Left forelimb (tissue), 1 donor: ENCODE measurements at places on chromosomes 3 and 15.

GRCh38 chr15:73921254-73921925 is 4.9 kb upstream of the LOXL1 start:
- DNase-seq = no peak

DNA sequence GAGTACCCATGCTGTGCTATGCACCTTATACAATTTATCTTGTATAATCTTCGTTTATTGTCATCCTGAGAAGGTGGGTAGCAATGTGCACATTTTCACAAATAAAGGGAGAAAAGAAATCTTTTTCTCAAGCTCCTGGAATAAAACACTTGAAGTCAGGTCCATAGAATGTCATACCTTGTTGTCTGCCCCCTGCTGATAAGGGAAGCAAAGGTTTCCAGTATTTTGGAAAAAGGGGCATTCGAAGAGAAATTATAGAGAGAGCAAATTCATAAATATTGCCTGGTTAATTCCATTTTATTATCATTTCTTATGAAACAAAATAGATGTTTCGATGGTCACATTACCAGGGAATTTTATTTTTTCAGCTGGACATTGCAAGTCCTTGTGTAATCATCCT is 277.8 kb downstream of the RAP2B start:
- DNase-seq = no peak

DNA sequence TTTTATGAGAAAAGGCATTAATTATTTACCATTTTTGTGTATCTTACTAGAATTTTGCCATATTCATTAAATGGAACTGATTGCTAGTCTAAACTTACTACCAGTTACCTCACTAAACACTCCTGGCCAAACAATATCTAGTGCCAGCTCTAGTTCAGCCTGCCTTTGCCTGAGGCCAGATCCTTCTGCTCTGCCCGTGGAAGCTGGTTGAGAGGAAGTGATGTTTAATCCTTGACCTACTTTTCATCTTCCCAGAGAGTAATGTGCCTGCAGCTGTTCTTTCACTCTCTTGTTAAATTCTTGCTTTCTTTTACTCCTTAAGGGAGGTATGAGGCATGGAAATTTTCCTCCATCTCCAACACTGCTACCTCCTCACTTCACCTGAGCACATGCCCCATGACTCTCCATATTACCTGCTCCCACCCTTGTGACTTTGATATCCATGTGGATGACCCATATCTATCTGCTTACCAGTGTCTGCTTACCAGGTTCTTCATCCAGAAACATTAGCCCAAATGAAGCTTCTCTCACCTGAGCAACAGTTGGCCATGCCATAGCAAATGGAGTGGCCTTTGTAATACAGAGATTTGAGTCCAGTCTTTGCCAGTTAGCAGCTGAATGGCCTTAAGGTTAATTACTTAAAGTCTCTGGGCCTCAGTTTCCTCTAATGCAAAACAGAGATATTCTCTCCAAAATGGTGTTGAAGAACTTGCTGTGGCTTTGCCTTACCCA is 53.4 kb downstream of the UBE2E1 start:
- DNase-seq = no peak

DNA sequence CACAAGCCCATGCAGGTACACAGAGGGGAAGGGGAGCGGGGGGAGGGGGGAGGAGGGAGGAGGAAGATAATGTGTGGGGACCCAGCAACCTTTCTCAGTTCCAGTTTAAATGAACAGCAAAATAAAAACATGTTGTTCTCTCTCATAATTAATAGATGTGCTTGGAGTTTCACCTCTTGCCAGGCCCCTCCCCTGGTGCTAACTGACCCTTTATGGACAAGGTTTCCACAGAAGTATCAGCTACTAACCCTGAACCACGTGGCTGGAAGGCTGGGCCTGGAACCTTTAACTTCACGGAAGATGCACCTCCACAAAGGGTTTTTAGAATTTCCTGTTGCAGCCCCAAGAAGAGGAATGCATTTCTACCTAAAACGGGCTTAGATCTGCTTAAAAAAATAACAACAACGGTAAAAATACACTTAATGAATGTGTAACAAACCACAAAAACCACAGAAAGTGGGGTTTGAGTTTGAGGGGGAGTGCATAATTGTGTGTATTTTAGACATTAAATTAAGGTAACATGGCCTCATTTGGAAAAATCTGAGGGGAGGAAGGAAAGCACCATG is 14.8 kb upstream of the SMAD3 start:
- no peak for DNase-seq

- DNase-seq = no peak
Measured at GRCh38 chr3:107142171-107142570, 235.1 kb upstream of the CCDC54 start.

DNA sequence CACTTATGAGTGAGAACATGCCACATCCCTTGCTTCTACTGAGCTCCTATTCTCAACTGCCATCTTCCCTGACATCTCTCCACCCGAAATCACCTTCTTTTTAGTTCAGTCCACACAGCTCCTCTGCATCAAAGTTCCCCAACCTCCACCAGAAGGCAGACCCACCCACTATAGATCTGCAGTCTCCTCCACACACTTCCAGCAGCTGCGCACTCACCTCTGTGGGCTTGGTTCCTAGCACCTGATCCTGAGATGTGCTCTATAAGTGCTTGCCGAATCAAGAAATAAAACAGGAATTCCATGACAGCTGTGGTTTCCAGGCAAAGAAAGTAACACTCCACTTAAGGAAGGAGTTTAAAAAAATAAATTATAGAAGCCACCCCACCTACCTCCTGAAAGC is 85.4 kb downstream of the TRANK1 start:
- DNase-seq = no peak

GRCh38 chr3:34676436-34676835 is 878.0 kb downstream of the PDCD6IP start:
- DNase-seq = no peak

DNA sequence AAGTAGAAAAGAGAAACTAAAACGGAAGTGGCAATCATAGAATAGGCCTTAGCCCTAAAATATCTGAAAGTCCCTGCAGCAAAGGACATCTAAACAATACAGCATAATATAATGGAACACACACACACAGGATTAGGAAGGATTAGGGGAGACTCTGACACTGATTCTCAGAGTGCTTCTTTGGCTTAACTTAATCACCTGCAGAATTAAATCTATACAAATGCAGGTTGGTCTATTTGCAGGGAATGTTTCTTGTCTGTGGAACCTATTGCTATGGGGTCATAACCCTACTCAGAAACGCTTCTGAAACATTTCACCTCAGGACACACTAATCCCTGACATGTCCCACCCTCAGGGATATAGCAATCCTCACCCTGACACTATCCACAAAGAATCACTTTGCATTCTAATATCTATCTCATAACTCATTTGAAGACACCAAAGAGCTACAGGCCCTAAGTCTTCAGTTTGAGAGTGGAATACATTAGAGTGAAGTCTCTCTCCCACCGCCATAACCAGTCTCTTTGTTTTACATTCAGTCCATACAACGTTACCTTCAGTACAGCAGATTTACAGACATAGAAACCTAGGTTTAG is 1041.2 kb downstream of the TUSC7 start:
- DNase-seq = no peak

DNA sequence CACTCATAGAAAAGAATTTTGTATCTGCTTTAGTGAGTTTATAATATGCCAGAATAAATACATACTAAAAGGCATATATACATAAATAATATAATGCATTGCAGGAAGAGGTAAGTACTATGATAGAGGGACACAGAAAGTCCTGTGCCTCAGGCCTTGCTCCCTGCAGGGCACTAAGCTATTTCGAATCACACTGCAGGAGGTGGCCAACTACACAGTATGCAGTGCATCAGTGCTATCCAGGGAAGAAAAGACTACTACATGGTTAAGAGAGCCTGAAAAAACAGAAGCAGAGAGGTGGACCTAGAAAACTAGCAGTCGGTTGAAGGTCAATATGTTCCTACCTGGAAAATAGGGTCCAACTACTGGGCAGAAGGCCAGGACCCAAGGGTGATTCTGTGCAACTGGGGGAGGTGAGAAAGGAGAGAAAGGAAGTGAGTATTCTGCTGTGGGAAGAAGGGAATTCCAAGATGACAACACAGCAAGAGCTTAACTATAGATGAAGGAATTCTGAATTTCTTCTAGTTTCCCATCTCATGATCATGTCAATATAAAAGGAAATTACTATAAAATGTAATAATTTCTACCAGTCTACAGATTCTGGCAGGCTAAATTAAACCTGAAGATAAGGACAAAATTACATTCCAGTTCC is 218.0 kb downstream of the ZBTB20 start:
- DNase-seq = no peak

- DNase-seq = no peak
Measured at GRCh38 chr15:89068325-89068784, 19.9 kb upstream of the ABHD2 start.

DNA sequence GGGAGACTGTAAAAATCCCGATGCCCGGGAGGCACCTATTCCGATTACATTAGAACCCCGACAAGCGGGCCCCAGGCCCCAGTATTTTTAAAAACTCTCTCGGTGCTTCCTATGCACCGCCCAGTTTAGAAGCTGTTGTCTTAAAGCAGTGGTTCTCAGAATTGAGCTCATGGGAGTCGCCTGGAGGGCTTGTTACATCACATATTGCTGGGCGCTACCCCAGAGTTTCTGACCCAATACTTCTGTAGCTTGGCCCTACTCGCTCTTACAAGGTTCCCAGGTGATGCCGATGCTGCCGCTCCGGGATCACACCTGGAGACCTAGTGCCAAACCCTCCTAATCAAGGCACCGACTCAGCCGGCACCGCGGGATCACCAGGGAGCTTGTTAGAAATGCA is 35.2 kb downstream of the CPN2 start:
- DNase-seq = no peak

DNA sequence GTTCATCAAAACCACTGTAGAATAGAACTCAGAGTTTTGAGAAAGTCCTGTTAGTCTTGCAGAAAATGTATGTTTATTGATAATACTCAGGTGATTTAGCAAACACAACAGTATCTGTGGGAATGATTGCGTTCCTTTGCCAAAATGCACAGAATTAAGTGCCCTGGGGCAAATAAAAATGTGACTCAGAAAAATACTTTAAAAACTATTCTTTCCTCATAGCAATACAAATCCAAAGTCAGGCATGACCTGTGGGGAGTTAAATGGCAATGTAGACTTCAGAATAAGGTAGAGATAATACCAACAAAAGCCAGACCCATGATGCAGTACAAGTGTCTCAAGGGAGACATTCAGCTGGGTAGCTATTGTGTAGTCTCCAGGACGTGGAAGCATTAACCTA is 72.3 kb upstream of the SNTN start:
- DNase-seq = no peak

- DNase-seq = no peak
Measured at GRCh38 chr3:149532489-149533180, 58.1 kb downstream of the TM4SF4 start.

GRCh38 chr3:149588909-149589308 is 68.9 kb downstream of the WWTR1 start:
- DNase-seq = no peak

DNA sequence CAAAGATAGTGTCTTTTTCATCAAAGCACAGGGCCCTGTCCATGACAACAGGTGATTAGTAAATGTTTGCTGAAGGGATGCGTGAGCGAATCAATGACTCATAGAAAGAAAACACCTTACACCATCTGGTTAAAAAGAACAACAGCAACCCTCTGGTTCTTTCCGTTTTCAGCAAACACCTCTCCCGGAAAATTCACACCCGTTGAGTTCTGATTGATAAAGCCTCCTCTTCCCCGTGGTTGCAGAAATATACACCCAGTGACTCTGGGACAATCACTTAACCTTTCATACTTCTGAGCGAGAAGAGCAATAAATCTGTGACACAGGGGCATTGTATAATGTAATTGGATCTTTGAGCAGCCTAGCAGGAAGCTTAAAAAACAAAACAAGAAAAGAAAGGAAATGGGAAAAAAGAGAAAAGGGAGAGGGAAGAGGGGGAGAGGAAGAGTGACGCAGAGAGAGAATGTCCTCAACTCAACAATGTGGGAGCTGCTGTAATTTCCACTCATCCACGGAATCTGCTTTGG is 37.6 kb downstream of the ADAMTS9 start:
- no peak for DNase-seq

DNA sequence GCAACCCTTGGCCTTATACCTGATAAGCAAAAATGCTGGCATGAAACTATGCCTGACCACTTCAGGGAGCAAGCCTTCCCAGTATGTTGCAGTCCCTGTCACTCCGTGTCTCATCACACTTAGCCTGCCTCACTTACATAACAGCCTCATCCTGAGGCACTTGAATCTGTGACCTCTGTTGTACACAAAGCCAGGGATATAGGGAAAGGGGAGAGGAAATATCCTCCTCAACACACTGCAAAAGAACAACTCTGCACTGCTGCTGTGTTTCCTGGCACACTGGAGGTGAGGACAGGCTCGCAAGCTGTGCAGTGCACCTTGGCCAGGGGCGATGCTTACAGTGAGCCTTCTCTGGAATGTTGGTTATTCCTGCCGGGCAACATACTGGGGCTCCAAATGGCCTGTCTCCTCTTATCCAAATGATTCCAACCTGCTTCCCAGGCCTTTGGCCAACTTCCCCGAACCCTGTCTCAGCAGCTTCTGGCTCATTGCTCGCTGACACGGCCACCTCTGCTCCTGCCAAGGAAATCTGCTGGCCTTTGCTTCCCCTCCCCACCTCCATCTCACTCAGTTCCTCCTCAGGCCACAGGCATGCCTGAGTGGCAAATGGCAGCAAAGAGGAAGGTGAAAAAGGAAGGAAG is 109.2 kb downstream of the CD47 start:
- DNase-seq = no peak

DNA sequence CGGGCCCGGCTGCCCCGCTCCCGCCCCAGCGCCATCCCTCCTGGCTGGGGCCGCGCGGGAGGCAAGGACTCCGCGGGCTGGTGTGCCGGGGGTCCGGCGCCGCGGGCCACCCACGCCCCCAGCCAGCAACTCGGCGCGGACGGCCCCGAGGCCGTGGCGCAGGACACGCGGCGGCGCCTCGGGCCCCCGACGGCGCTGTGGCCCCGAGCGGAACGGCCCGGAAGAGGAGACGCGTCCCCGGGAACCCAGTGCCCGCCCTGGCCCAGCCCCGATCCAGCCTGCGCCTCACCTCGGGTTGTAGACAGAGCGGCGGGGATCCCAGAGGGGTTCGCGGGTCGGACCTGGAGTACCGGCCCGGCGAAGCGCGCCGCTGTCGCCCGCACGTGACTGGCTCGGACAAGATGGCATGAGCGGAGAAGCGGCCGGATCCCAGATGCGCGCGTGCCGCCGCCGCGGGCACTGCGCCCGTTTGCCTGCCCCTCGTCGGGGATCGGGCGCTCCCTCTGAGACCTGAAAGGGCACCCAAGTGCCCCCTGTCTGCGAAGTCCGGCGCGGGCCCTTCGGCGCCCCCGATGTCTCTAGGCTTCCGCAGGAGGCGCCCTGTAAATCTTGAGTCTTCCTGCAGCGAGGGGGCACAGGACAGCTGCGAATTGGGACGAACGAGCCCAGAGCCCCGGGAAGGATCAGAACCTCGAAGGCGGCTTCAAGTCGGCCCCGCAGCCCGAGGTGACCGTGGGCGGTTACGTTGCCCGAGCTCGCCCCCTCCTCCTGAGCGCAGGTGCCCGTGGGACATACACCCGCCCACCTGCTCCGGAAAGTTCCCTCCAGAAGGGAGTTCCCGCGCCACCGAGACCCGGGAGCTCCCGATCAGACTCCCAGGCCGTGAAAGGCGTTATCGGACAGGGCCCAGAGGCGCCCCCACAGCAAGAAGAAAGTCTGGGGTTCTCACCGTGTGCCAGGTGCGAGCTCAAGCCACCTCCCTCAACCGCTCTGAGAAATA is 598 bp upstream of the SFMBT1 start:
- DNase-seq = no peak

GRCh38 chr3:27632431-27633223 is 89.5 kb downstream of the EOMES start:
- DNase-seq = peak; percentile 75

GRCh38 chr3:150385296-150386242 is 22.5 kb upstream of the TSC22D2 start:
- DNase-seq = no peak
